ENCODE measurements at places on chromosomes 11 and 22.
A peak's percentile ranks its signal among the peaks of the same experiment; 100 is the strongest.

DNA sequence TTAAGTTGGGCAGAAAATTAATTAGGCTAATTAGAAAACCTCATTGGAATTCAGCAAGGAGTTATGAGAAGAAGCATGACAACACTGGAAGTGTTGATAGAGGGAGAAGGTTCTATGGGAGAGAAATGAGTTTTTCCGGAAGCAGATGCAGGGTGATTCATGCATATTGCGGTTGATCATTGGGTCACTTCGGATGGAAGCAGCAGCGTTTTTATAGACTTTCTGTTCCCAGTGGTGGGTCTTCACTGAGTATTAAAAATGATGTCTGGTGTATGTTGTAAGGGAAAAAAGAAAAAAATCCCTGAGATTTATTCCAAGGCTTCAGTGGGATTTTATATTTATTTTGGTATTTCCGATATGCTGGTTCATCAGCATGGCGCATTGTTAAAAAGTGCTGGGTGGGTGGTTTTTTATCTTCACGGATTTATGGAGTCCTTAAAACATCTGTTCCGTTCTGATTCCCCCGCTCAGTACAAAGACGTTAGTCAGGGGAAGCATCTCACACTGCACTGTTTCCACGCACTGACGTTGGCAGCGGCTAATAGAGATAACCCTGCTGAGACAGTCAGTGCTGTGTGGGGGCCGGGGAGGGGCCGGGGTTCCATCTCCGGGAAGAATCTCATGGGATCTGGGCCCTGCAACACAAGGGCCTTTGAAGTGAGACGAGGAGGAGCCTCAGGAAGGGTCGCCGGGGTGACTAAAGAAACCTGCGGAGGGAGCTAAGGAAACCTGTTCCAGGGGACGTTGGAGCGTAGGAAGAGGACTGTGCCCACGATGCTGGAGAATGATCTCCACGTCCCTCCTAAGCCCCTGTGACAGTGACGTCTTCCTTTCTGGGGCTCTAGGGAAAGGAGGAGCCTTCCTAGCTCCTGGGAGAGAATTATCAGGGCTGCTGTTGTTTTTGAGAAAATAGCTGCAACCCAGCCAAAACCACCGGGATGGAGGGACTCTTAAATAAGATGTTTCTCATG, 390.0 kb downstream of the NTM start:
- DNase-seq = no peak

GRCh38 chr11:31825838-31826484, 14.8 kb upstream of the PAX6 start:
- no peak for DNase-seq

- no peak for DNase-seq
Measured at GRCh38 chr11:38680746-38681145, 2082.7 kb upstream of the RAG2 start.

DNA sequence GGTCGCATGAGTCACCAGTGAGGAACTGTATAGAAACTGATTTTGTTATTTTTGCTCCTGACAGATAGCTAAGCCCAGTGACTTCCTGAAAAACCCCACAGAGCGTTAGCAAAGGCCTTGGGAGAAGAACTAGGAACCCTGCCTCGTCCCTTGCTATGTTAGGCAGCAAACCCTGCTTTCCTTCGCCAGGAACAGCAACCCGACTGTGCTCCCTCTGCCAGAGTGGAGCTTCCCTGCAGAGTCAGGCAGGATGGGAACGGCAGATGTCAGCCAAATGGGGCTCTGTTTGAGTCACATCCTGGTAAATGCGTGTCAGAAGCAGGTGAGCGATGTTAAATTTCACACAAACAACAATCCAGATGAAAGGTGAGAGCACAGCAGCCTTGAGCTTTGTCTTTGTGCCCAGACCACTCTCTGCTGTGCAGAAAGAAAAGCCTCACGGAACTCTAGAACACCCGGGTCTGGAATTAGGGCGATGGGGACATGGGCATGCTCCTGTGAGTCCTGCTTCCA, 186.6 kb downstream of the ADAMTS15 start:
- peak; percentile 7 for DNase-seq

- no peak for DNase-seq
Measured at GRCh38 chr11:45724153-45724552, 58.7 kb upstream of the CHST1 start.

DNA sequence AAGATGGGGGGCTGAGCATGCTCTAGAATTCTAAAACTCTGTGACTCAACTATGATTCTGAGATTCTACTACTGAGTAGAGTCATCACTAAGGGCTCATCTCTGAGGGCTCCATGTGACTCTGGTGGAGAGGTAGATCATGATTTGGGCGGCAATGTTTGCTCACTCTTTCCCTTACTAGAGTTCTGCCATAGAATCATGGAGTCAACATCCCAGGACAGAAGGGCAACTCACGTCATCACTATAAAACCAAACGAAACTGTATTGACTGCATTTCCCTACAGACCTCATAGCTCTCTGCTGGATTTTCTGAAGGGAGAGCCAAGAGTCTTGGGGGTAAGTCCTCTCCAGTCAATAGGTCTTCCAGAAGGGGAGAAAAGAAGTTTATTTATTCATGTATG, at the start of gene MS4A14:
Gene MS4A14, plus strand, starts transcription at position 78 of the 400 bp plus-strand sequence. Its CDS starts 120 bp downstream, at position 198.
- DNase-seq = no peak

DNA sequence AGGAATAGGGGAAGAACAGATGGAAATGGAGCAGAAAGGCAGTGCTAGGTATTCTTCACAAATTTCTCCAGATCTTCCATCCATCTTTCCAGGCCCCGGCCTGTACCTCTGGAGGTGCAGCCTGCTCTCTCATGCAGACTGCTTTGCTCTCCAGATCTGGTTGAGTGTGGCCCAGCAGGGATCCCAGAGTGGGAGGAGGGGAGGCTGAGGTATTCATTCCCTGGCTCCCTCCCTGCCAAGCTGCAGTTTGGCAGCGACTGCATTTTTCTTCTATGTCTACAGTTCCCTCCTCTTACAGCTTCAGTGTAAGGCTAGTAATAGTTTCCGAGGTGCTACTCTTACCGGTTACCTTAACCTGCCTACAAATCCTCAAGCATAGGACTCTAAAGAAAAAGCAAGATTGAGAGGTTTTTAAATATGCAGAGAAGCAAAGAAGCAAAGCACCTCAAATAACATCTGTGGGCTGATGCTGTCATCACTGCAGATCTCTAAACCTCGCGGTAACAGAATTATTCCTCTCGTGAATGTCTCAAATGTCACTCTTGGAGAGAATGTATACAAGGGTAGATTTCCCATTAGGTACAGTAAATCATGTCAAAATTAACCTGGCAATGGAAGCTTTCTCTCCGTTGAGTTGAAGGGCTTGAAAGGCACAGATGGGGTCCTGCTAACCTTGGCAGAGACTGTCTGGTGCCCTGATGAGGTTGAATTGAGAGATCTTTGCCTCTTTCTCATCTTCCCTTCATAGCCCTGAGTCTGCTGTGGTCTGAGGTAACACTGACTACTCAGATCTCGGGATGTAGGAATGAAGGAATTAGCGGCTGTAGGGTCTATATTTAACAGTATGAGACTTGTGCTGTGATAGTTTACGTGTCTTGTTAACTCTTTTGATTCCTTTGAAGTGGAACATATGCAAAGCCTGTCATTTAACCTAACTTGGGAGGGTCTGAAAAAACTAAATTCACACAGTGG, 297.9 kb upstream of the C11orf87 start:
- DNase-seq = no peak

DNA sequence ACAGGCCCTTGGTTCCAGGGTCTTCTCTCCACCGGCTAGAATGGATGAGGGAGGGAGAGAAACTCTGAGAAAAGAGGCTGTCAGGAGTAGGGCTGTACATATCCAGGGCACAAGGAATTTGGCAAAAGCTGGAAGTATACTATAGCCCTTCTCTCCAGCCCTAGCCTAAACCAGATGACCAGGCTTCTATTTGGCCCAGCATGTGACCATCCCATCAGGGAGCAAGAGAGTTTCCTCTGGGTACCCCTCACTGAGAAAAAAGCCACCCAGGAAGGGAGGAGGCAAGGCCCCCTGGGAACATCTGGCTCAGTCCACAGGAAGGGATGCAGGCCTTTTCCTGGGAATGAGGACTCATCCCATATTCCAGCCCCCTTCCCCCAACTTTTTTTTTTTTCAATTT, 8.3 kb downstream of the CD44 start:
- DNase-seq = no peak

GRCh38 chr11:35131886-35132285, 7.1 kb upstream of the CD44 start:
- no peak for DNase-seq

- DNase-seq = no peak
Measured at GRCh38 chr11:73481626-73482025, 105.4 kb downstream of the RELT start.

- DNase-seq = no peak
Measured at GRCh38 chr11:128512474-128512996, 74.8 kb downstream of the ETS1 start.

GRCh38 chr22:17779286-17780115, 5.2 kb upstream of the BID start:
- DNase-seq = no peak

- no peak for DNase-seq
Measured at GRCh38 chr11:5007561-5007960, 12.9 kb downstream of the OR51L1 start.

DNA sequence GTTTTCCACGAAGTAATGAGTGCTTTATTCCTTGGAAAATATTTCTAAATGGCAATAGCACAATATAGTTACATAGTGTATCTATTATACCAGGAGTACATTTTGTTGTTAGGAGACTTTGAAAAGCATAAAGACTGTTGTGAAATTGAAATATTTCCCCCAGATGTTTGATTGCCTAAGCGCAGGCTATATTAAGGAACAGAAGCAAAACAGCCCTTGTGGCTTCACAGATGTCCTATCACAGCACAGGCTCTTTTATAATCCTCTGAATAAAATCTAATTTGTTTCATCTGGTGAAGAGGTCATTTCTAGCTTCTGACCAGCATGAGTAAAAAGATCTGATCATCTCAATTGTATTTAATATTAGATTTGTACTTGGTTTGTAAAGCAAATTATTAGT, 48.2 kb downstream of the BSX start:
- DNase-seq = no peak

DNA sequence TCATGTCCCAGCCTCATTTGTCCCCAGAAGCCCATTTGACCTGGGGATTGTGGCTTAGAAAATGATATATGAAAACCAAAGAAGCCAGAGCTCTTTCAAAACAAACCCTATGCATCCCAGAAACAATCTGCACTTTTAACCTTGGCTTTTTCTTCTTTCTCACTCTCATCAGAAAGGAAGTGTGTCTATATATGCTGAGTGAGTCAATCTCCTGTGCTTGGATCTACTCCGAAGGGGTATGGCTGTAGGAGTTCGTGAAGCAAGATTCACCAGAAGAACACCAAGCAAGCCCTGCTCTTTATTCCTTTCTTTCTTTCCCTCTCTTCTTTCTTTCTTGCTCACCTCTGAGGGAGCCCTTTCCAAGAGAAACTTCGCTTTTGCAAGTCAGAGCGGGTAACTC, 636 bp downstream of the PAMR1 start:
- DNase-seq = no peak

DNA sequence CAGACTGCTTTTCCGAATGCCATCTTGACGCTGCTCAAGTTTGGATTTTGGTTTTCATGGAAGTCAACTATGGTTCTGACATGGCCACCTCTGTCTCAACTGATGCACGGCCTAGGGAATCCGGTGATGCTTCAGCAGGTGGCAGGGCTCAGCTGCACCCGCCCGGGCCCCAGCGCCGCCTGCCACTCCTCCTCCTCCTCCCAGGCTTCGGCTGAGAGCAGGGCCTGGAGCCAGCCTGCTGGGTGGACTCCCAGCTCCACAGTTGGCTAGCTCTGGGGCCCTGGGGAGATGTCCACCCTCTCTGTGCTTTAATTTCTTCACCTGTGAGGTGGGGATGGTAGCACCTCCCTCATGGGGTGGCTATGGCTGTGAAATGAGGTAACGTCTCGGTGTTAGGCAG, 20.3 kb upstream of the NFAM1 start:
- no peak for DNase-seq

DNA sequence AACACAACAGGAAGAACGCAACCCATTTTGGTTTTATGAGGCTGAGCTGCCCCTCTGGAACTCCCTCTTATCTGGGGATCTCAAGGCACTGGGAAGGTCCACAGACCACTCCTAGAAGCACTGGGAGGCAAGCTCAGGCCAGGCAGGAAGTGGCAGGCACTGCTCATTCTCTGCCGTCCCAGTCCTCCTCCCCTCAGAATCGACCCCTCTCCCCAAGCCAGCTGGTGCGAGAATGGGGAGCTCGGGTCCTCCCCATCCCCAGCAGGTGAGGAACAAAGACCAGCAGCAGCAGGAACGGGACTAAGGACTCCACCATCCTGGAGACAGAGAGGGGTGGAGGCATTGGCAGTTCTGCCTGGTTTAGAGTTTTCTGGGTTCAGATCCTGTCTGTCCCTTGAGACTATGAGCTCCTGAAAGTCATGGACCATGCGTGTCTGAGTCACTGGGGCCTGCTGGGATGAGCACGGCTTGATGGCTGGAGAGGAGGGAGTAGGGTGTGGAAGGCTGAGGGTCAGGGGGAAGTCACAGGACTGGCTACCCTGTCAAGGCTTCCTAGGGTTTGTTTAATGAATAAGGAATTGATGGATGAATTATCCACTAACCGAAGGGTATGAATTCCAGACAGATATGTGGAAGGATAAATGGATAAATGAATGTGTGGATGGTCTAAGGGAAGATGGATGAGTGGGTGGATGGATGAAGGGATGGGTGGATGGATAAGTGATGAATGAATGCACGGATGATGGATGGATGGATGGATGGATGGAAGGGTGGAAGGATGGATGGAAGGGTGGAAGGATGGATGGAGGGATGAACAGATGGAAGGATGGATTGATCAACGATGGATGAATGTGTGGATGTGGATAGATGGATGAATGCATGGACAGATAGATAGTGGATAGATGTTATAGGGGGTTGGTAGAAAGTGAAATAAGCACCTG, 6.4 kb downstream of the MYEOV start:
- no peak for DNase-seq

GRCh38 chr11:123405123-123405592, 24.9 kb upstream of the GRAMD1B start:
- DNase-seq = no peak

GRCh38 chr11:12556155-12556554, 118.1 kb upstream of the TEAD1 start:
- DNase-seq = no peak
